ENCODE measurements at places on chromosomes 1 and 21.

DNA sequence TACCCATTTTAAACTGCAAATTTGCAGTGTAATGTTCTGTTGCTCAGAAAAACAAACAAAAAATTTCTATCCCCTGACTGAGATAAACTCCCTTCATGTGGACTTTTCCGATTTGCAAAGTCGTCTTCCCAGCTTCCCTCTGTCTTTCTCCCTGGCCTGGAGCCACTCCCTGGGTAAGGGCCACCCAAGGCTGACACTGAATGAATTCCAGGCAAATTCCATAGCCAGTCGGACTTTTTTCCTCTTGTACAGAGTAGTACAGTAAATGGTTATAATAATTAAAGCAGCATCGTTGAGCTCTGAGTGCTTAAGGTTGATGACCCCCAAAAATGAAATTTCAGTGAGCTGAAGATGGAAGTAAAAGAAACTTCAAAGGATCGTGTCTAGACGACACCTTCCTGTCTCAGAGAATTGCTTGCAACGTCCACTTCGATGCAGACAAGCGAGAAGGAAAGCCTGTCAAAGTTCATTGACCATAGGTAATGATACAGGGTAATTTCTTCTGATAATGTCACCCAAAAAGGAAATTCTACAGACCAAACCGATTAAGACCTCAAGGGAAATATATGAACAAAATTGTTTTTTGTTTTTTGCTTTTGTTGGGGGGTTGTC lies 33.6 kb upstream of the LHX8 start:
- no peak for DNase-seq

DNA sequence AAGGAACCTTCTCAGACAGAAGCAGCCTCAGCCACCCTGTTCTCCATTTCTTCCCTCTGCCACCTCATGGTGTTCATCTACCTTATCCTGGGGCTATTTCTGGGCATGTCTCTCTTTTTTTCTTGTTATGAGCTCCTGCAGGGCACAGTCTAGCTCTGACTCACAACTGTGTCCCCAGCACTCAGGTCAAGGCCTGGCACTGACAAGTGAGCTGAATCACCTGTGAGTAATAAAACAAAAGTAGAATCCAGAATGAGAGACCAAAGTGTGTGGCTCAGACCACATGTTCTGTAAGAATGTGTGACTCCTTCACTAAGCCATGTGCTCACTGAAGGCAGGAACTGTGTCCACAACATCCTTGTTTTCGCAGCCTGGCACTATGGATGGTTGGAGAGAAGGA lies 23.2 kb downstream of the C1orf94 start:
- DNase-seq: no peak

DNA sequence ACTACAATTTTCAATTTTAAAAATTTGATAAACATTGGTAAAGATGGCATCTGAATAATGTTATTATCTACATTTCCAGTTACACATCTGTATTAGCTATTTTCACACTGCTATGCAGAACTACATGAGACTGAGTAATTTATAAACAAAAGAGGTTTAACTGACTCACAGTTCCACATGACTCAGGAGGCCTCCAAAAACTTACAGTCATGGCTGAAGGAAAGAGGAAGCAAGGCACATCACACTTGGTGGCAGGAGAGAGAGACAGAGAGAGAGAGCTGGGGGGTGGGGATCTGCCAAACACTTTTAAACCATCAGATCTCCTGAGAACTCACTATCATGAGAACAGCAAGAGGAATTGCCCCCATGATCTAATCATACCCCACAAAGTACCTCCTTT lies 850.0 kb downstream of the LTN1 start:
- no peak for DNase-seq

DNA sequence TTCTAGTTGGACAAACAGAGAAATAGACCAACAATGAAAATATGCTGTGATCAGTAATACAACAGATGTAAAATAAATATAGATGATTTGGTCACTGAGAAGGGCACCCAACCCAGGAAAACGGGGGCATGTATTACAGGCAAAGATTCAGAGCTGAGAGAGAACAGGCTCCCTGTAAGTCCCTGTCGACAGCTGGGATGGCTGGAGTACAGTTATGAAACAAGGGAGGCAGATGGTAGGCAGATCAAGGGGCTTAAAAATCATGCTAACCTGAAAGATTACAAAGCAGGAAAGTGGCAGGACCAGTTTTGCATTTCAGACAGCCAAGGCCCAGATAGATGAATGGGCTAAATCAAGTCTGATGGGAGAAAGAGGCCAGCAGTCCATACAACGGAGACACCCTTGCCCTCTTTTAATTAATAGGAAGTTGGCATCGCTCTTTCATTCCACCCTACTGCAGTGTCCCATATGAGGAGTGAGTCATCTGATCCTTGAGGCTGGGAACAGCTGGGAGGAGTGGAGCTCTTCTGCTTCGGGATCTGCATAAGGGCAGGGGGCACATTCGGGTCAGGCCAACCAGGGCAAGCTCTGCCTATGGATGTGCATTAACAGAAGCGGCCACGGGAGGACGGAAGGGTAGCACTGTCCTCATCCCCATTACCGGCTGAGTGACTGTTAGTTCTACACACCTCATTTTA lies 171.1 kb downstream of the DAB1 start:
- DNase-seq: no peak

GRCh38 chr1:221040691-221041285 lies 161.5 kb downstream of the HLX start:
- no peak for DNase-seq

- DNase-seq: no peak
These were observed 144.5 kb upstream of the TMEM51 start for GRCh38 chr1:15008783-15009729.

DNA sequence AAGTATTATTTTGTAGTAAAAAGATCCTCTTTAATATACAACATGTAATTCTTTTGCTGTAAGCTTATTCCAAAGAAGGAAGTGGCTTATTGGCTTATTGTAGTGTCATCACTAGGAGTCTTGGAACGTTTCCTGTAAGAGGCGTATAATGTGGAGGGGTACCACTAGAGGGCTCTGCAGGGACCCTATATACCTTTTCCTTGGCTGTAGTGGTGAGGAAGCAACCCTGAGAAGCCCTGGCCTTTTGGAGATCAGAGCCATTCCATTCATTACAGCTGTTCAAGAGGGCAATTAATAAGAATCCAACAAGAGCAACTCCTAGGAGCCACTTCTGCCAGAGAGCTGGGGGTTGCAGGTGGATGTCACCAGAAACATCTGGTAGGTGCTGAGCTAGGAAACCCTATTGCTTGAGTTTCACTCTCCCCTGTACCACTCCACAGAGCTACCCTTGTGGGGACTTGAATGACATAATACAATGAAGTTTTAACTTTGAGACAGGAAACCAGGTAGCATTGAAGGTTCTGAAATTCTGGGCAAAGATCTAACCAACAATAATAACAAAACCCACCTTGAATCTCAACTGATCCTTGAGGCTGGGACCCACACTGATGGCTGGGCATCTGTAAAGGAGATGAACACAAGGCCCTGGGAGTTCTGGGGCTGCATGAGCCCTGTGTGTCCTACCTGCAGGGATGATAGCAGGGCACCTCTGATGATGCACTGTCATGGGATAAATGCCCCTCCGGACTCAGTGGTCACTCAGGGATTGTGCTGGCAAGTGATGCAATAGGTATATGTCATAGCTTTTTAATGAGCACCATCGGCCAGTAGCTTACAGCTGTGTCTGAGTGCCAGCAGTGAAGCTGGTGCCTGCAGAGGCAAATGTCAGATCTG lies 160.2 kb upstream of the COA6 start:
- peak; percentile 34 for DNase-seq

DNA sequence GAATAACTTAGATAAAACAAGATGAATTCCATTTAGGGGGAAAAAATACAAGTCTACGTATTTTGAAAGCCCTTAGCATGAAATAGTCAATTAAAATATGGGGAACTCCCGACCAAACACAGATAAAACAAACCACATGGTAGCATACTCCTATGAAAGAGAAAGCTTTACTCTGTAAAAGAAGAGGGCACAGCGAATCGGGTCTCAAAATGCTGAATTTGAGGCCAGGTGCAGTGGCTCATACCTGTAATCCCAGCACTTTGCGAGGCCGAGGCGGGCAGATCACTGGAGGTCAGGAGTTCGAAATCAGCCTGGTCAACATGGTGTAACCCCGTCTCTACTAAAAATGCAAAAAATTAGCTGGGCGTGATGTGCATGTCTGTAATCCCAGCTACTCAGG lies 116.9 kb upstream of the TIAM1 start:
- no peak for DNase-seq

DNA sequence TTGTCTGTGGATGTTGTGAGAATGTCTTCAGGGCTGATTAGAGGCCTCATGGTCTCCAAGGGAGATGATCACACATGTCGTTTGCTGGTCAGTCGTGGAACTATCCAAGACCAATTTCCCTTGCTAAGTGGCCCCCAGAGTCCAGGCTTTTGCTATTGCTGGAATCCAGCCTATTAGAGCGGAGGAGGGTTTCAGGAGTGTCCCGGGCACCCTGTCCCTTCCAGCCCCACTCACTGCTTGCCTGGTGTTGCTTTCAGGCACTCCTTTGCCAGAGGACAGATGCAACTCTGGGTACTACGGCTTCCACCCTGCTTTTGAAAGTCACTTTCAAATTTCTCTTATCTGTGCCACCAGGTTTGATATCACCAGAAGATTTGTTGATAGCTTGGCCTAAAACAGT lies 149.1 kb downstream of the NOS1AP start:
- DNase-seq: no peak

- DNase-seq: no peak
These were observed 15.8 kb downstream of the CD2 start for GRCh38 chr1:116769994-116770393.

GRCh38 chr1:214446772-214447556 lies 104.4 kb downstream of the PTPN14 start:
- DNase-seq: no peak

DNA sequence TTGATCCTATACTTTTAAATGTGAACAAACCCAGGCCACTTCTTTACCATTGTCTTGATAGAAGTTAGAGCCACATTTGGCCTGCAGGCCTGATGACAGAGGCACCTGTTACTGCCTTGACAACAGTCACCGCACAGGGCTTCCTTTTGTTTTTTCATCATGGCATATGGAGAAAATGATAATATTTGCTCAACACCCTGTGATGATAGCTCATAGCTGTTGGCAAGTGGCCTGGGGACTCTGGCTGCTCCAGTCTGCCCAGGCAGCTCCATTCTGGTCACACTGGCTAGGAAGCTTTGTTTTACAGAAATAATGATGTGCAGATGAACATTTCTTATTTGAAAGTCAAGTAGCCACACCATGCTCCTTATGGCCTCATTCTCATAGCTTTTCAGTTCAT lies 89.6 kb upstream of the GPR88 start:
- DNase-seq: no peak

Measured in stimulated activated CD4-positive, alpha-beta T cell treated with anti-CD3 and anti-CD28 coated beads, TNF-alpha, amount 100 ng/mL, for 24 hours (primary cell).